ENCODE measurements at places on chromosomes 4 and X.
A peak's percentile ranks its signal among the peaks of the same experiment; 100 is the strongest.

DNA sequence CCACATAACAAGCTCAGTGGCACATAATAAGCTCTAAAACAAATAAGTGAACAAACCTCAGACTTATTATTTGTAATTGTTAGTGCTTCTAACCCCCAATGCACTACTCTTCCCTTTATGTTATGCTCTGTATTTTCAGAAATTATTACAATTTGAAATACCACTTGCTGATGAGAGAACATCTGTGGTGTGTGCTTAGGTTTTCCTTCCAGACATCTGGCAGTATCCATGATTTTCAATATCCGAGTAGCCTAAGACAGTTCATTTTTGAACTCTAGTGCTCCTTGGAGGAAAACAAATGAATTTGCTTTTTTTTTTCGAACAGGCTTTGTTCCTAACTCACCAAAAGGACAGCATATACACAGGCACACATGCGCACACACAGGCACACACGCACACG, 278.7 kb upstream of the CLNK start:
- DNase-seq: no peak

- DNase-seq: no peak
Measured at GRCh38 chr4:628821-629635, 3.7 kb downstream of the PDE6B start.

GRCh38 chr4:2688697-2689096, 67.4 kb downstream of the TNIP2 start:
- no peak for DNase-seq

- DNase-seq: no peak
Measured at GRCh38 chr4:10460313-10461047, 3.3 kb upstream of the ZNF518B start.

- DNase-seq: no peak
Measured at GRCh38 chr4:121669163-121669550, 27.6 kb downstream of the ANXA5 start.

DNA sequence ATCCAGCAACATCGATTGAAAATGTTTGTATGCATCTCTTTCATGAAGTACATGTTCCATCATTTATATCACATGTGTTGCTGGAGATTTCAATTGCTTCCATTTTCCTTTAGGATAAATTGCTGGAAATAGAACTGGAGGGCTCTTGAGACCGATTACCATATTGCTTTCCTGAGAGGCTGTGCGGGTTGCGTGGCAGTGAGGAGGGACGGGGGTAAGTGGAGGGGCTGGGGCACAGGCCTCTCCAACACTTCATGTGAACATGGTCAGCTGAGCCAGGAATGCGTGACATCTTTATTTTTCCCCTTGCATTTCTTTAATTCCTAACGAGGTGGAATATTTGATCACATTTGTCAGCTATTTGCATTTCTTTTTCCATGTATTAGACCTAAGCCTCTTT, 144.6 kb downstream of the TBL1X start:
- DNase-seq: no peak

- no peak for DNase-seq
Measured at GRCh38 chrX:135944486-135944885, 29.3 kb downstream of the MMGT1 start.

- no peak for DNase-seq
Measured at GRCh38 chr4:124610211-124610610, 102.3 kb downstream of the ANKRD50 start.

- DNase-seq: no peak
Measured at GRCh38 chr4:22029803-22030202, 81.2 kb upstream of the KCNIP4 start.

- no peak for DNase-seq
Measured at GRCh38 chr4:90293320-90293719, 166.1 kb downstream of the CCSER1 start.

DNA sequence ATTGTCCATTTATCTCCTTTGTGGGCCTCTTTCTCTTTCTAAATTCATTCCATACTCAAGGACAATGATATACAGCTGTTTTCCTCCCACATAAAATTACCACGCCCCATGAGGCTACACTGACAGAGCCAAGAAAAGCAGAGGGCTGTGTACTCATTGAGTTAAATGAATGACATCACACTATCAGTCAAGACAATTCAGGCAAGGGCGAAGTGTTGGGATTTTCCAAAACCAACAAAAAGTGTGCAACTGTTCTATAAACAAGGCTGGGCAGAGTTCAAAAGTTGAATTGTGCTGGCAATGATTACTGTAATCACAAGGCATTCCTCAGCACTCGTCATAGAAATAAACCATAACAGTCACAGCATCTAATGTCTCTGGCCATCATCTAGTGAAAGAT, 799.6 kb upstream of the DIAPH2 start:
- no peak for DNase-seq

DNA sequence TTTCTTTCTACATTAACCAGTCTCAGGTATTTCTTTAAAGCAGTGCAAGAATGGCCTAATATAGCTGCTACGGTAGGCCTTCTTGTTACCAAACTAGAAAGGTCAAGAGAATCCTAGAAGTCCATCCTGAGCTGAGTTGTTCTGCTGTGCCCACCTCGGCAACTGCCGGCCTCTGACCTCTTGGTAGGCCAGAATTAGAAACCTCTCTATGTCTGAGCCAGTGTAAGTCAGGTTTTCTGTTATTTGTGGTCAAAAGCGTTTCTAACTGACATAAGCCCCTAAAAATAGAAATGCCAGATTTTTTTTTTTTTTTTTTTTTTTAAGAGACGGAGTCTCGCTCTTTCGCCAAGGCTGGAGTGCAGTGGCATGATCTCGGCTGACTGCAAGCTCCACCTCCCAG, 43.1 kb downstream of the SOWAHB start:
- no peak for DNase-seq

DNA sequence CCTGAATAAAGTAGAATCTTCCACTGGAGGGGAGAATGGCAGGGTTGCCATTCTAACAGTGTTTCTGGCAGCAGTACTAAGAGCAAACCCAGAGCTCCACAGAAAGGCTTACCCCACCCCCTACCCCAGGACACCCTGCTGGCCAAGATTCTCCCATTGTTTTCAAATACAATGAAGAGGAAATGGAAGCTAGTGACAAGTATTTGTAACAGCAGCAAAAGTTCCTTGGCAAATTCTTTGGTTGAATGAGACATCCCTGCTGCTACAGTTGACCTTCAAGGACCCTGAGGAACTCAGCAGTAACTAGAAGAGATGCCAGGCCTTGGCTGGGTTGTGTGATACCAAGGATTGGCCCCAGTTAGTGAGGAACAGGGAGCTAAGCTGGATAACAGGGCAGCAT, 124.2 kb upstream of the DGKK start:
- DNase-seq: no peak

GRCh38 chr4:169005453-169006099, 4.5 kb downstream of the CBR4 start:
- DNase-seq: no peak

GRCh38 chr4:8328866-8329559, 59.5 kb downstream of the HTRA3 start:
- no peak for DNase-seq

GRCh38 chr4:104906276-104906675, 240.4 kb upstream of the TET2 start:
- DNase-seq: no peak

GRCh38 chr4:173056271-173056670, 112.3 kb upstream of the GALNT7 start:
- no peak for DNase-seq

DNA sequence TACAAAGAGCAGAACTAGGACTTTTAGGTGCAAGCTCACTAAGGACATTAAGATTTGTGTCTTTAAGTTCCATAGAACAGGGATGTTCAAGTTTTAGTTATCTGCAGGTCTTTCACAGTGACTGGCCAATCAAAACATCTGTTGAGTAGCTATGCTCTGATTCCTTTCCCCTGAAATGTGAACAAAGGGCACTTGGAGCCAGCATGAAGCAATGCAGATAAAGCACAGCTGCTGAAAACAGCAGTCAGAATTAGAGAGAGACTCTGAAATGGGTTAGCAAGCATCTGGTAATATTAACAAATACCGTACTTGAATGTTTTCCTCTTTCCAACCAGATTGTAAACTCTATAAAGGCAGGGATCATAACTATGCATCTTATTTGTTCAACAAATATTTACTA, 276.9 kb downstream of the RAB28 start:
- no peak for DNase-seq

DNA sequence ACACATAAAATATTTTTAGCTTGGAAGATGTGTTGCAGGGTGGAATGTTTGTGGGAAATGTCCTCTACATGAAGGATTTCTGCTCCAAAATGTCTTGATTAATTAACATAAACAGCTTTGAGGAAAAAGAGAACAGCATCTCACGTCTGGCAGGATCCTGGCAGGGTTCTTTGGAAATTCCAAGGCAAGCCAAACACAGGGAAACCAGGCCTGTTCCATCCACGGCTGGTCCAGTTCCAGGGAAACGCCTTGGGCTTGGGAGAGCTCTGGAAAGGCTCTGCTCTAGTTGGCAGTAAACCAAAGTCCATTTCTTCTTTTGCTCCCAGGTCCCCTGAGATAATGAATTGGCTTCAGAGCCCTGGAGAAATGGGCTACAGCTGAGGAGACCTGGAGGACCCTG, 42.4 kb upstream of the GAB1 start:
- peak; percentile 70 for DNase-seq

DNA sequence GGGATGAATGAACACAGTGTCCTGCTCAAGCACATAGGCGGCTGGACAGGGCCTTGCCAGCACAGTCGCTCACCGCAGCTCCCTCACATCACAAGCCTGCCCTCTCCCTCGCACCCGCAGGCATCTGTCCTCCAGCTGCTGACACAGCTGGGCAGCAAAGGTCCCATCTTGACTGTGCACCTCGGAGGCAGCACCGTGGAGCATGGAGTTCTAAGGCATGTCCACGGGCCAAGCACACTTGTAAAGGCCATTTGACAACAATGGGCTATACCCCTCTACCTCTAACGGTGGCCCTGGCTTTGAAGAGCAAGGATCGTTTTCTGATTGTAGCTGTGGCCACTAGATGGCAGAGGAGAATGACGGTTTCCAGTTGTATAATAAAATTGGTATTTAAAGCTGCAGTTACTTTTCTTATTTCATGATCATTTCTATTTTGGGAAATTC, 53.8 kb downstream of the APLN start:
- DNase-seq: no peak

DNA sequence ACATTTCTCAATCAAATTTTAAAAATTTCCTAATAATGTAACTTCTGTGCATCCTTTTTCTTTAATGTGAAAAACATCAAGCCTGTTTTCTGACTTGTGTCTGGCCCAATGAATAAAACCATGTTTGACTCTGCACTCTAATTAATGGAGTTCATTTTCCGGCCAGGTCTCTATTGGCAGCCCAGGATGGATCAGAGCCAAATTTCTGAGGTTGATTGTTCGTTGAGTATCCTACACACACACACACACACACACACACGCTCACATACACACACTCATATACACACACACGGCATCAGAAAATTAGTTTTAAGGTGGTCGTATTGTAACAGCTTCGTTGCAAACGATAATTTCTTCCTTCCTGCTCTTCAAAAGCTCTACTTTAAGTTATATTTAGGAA, 28.9 kb upstream of the TLL1 start:
- DNase-seq: no peak

GRCh38 chr4:94507708-94508107, 56.0 kb downstream of the PDLIM5 start:
- DNase-seq: no peak

DNA sequence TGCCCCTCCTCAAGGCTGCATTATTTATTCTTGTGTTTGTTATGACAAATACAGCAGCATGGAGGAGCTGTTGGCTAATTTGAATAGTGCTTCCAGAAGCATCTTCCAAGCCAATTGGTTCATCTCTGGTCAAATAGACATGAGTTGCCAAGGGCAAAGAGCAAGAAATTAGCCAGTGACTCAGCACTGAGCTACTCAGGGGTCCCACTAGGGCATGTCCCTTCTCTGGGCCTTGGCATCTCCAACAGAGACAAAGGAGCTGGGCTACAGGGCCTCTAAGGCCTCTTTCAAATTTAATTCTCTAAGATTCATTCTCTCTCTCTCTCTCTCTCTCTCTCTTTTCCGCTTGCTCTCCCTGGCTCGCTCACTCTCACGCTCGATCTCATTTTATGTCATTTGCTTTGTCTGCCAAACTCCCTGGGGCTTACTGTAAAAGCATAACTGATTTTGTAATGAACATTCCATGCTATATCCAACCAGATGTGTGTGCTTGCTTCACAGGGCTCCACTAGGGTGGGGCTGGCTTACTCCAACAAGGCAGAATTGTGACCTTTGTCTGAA, 86.7 kb upstream of the MAGEA4 start:
- DNase-seq: no peak

DNA sequence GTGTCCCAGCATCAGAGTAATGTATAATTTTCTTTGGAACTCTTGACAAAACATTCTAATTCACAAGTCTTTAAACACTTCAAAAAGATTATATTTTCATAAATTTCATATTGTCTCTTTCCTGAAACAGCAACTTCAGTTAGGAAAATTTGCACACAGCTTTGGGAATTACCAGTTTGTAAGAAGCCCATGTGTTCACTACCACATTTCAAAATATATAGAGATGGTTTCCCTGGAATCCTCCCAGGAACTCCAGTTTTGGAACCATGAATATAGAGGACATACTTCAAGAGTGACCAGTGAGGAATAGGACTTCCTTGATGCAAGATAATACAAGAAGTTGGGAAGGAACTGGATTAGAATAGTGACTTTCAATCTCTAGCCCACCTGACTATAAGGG, 28.7 kb upstream of the HPGDS start:
- DNase-seq: no peak

GRCh38 chr4:79625361-79625760, 217.3 kb upstream of the GK2 start:
- DNase-seq: no peak

DNA sequence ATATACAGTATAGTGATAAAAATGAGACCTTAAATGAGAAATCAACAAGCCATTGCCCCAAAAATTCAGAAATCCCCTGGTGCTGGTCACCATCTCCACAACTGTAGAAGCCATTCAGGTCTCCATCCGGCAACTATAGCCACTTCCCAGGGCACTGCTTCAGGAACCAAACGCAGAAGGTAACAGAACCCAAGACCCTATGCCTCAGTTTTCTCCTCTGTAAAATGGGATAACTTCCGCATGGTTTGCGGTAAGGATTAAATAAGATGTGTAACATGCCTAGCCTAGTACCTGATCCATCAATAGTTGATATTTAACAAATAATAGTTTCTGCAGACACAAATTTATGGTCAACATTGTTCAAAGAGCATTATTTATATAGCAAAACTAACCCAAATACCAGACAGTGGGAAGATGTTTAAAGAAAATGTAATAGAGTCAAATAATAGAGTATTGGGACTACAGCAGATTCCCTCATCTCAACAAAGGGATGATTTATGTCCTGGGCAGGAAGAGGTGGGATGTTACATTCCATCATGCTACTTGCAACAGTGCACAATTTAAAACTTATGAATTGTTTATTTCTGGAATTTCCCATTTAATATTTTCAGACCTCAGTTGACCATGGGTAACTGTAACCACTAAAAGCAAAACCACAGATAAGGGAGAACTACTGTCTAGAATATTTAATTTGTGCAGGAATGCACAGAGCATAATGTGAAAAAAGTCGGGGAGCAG, 30.0 kb downstream of the IRF2 start:
- no peak for DNase-seq

- no peak for DNase-seq
Measured at GRCh38 chrX:108344216-108344615, 94.0 kb downstream of the COL4A6 start.

- no peak for DNase-seq
Measured at GRCh38 chr4:54780149-54780495, 122.4 kb downstream of the KIT start.

GRCh38 chr4:79679859-79680258, 271.8 kb upstream of the GK2 start:
- no peak for DNase-seq

- DNase-seq: no peak
Measured at GRCh38 chrX:31070057-31070468, 1.8 kb downstream of the FTHL17 start.

- no peak for DNase-seq
Measured at GRCh38 chrX:38409289-38409688, 56.9 kb downstream of the OTC start.

Data from SK-N-DZ (cell line).